ENCODE measurements at places on chromosomes 7 and 10. TPM values are rescaled to one million over a fixed set of nuclear protein-coding genes. Genes with fewer than 3 reads are reported as not detected.

DNA sequence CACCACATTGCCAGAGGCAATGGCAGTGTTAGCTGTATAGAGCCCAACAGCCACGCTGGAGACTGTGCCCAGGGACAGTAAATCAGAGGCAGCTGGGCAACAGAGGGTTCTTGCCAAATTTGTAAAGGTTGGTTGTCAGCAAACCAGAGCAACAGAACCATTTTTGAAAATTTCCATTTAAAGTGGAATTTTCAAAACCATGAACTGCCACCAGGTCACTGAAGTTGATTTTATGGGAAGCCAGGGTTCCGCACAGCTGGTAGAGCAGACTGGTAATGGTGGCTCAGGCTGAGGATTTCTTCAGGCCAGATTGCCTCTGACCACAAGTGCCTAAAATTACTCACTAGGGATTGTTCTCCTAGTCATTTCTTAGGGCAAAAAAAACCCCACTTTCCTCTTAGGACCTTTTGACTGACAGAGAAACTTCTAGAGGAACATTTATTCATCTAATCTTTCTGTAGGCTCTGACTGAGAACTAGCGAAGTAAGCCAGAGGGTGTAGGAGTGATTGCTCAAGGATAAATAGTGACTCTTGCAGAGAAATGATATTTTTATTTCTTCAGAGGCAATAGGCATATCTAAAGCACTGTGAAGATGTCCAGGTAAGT lies 342.4 kb downstream of the BBS9 start:
- no peaks in the 10 kb centered on the region for H3K36me3 ChIP-seq
- no peaks in the 10 kb centered on the region for H3K27me3 ChIP-seq
- no peak for DNase-seq
- no peak overlapping the region for H3K27ac ChIP-seq

DNA sequence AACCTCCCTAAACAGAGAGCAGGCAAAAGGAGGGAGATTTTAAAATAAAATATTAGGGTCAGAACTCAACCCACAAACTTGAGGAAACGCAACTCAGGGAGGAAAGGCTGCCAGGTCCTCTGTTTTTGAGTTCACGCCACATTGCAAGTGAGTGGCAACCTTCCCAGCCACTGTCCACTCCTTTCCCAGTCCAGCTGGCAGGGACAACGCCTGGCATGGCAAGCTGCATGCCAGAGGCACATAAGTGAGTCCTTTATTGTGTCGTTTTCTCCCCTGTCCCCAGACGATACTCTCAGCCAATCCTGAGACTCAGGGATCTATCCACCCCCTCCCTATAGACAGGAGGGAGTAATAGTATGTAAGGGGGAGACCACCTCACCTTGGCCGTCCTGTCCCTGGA lies 22.4 kb downstream of the FBXW4 start:
- H3K27ac ChIP-seq: no peak overlapping the region
- H3K27me3 ChIP-seq: no peaks in the 10 kb centered on the region
- H3K36me3 ChIP-seq: peaks cover 29% of the 10 kb centered on the region
- H3K4me1 ChIP-seq: peaks cover 3% of the 10 kb centered on the region

DNA sequence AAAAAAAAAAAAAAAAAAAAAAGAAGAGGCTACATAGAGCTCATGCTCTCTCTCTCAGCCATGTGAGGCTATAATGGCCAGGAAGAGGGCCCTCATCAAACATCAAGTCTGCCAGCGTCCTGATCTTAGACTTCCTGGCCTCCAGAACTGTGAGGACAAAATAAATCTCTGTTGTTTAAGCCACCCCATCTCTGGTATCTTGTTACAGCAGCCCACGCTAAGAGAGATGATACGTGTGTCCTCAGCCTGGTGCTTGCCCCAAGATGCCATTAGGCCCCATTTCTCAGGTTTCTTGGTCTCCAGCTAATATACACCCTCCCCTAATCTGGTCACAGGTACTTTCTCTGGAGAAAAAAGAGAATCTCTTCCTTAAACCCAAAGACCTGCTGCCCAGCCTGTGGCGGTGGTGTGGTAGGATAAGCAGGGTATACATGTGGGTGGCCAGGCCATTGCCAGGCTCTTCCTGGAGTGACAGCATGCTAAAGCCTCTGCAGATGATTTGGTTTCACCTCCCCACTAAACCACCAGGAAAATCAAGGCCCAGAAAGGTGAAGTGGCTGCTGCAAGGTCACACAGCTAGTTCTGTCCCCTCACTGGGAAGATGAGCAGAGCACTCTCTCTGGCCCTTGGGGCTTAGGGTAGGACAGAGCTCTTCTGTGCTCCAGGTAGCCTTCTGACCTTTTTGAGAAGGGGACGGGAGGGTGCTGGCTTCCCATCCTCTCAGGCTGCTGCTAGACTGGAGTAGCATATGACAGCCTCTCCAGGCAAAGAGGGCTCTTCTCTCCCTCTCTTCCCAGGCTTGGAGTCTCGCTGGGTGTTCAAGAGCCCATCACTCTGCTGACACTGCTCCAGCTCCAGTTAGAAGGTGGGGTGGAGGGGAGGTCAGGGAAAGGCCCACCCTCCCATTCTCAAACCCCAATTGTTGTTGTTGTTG lies 5.2 kb downstream of the SPOCK2 start:
- H3K27ac ChIP-seq: no peak overlapping the region
- peaks cover 5% of the 10 kb centered on the region for H3K4me1 ChIP-seq
- peaks cover 65% of the 10 kb centered on the region for H3K27me3 ChIP-seq
- no peaks in the 10 kb centered on the region for H3K36me3 ChIP-seq
- no peak for DNase-seq

DNA sequence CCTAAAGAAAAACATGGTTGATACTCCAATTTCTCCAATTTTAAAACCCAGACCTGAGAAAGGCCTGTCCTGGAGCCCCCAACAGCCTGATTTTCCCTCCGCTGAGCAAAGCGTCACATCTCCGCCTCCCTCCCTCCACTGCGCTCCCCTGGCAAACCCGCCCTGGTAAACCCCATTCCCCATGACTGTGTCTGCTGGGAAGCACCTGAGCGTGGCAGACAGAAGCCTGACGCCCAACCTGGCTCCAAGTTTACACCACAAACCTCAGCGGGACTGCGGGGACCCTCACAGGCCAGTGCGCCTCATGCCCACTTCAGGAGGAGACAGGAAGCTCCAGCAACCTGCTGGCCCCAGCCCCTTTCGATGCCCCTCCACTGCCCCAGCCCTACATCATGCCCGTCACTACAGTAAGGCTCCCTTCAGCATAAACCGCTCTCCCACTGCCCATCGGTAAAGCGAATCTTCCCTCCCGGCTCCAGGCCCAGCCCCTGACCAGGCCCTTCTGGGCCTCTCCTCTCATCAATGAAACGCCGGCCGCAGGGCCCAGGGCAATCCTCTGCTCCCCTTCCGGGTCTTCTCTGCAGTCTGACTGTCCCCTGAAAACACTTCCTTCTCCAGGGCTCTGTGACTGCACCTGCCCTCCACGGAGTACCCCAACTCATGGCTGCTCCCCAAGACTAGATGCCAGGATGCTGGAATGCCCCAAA lies 233.3 kb downstream of the MAD1L1 start:
- H3K27ac ChIP-seq: no peak overlapping the region
- DNase-seq: no peak
- no peaks in the 10 kb centered on the region for H3K27me3 ChIP-seq
- no peaks in the 10 kb centered on the region for H3K36me3 ChIP-seq
- no peak overlapping the region for H3K4me3 ChIP-seq

DNA sequence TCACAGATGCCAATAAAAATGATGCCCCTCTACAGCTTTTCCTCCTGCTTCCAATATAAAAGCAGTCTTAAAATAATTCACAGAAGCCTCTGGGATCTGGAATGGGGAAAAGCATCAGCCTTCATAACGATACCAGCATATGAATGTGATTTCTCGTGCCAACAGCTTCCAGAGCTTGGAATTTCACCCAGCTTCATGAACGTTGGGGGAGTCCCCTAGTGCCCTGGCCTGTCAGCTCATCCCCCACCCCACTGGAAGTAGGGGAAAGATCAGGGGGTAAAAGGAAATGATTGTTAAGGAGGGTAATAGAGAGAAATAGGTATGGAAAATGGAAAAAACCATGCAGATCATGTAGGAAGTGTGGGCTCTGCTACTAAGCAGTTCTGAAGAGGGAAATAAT lies 253.6 kb downstream of the INHBA start:
- no peaks in the 10 kb centered on the region for H3K36me3 ChIP-seq
- peaks cover 3% of the 10 kb centered on the region for H3K4me1 ChIP-seq
- no peak for DNase-seq
- no peak overlapping the region for H3K27ac ChIP-seq
- no peak overlapping the region for H3K4me3 ChIP-seq

GRCh38 chr7:46468753-46469356 lies 547.8 kb upstream of the IGFBP3 start:
- H3K36me3 ChIP-seq: no peaks in the 10 kb centered on the region
- H3K27me3 ChIP-seq: no peaks in the 10 kb centered on the region
- no peak overlapping the region for H3K27ac ChIP-seq

GRCh38 chr7:86846494-86847190 lies 202.9 kb downstream of the GRM3 start:
- no peaks in the 10 kb centered on the region for H3K36me3 ChIP-seq
- no peak for DNase-seq
- no peak overlapping the region for H3K27ac ChIP-seq
- no peaks in the 10 kb centered on the region for H3K4me1 ChIP-seq

DNA sequence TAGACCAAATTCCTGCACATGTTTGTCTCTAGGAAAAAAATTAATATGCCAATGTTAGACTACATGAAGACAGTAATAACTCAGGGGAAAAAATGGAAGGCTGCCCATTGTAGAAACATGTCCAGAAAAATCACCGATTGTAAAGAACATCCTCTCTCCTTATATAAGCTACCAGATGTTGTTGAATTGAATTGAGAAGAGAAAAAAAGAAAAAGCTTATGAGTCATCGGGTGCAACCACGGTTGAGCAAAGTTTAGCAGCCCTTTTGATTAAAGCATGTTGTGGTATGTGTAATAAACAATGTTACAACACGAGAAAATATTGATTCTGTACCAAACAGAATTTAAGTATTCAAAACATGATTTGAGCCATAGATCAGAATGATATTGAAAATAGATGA lies 102.3 kb upstream of the ARHGAP21 start:
- H3K4me3 ChIP-seq: no peak overlapping the region
- H3K27me3 ChIP-seq: no peaks in the 10 kb centered on the region
- H3K36me3 ChIP-seq: no peaks in the 10 kb centered on the region
- H3K4me1 ChIP-seq: peaks cover 2% of the 10 kb centered on the region
- peak; percentile 78 for DNase-seq
- no peak overlapping the region for H3K27ac ChIP-seq

GRCh38 chr10:123140983-123141390 lies 5.2 kb downstream of the HMX3 start:
- no peak for DNase-seq
- H3K36me3 ChIP-seq: no peaks in the 10 kb centered on the region
- peaks cover 2% of the 10 kb centered on the region for H3K4me1 ChIP-seq
- no peak overlapping the region for H3K4me3 ChIP-seq
- H3K27me3 ChIP-seq: peaks cover 99% of the 10 kb centered on the region

GRCh38 chr10:86815035-86815617 lies 58.7 kb downstream of the BMPR1A start:
- no peak overlapping the region for H3K4me3 ChIP-seq
- peaks cover 13% of the 10 kb centered on the region for H3K4me1 ChIP-seq
- no peaks in the 10 kb centered on the region for H3K27me3 ChIP-seq
- H3K27ac ChIP-seq: peak overlapping the region; percentile 13

DNA sequence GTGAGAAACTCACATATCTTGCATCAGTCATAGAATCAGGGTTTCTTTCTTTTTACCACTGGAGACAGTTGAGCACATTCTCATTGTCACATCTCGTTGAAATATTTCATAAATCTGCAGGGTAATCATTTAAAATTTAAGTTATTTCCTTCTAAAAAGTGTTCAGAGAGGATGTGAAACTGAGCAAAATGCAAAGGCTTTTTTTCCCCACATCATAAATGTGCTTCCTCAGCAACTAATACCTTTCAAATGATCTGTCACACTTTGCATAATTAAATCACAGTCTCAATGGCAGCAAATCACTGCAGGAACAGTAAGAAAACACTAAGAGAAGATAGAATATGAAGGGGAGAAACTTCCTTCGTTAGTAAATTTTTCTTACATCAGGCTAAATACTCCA lies 187.5 kb downstream of the EVX1 start:
- DNase-seq: no peak
- H3K4me3 ChIP-seq: no peak overlapping the region
- peaks cover 20% of the 10 kb centered on the region for H3K27me3 ChIP-seq
- no peak overlapping the region for H3K27ac ChIP-seq
- H3K4me1 ChIP-seq: peaks cover 2% of the 10 kb centered on the region

GRCh38 chr10:62587011-62587410 lies 212.8 kb downstream of the ZNF365 start:
- H3K27ac ChIP-seq: no peak overlapping the region
- peak; percentile 41 for DNase-seq
- peaks cover 18% of the 10 kb centered on the region for H3K4me1 ChIP-seq
- H3K36me3 ChIP-seq: no peaks in the 10 kb centered on the region
- H3K4me3 ChIP-seq: no peak overlapping the region

GRCh38 chr7:115005251-115005650 lies 83.4 kb downstream of the MDFIC start:
- H3K36me3 ChIP-seq: peaks cover 3% of the 10 kb centered on the region
- H3K27ac ChIP-seq: no peak overlapping the region
- no peak overlapping the region for H3K4me3 ChIP-seq
- H3K27me3 ChIP-seq: no peaks in the 10 kb centered on the region

DNA sequence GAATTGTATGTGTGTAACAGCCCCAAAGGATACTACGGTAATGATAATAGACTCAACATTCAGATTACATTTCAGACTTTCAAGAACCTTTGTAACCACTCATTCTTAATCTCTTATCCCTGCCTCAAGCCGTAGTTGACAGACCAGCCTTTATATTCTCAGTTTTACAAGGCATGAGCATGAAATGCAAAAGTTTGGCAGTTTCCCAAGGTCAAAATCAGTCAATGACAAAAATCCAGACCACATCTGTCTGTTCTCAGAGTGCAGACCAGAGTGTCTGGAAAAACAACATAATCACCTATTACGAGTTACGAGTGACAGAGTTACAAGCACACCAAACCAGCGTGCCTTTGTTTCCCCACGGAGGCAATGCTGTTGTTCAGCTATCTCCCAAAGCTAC lies 178.6 kb upstream of the LRGUK start:
- no peak overlapping the region for H3K27ac ChIP-seq
- H3K4me3 ChIP-seq: no peak overlapping the region
- no peaks in the 10 kb centered on the region for H3K36me3 ChIP-seq
- no peaks in the 10 kb centered on the region for H3K27me3 ChIP-seq
- H3K4me1 ChIP-seq: no peaks in the 10 kb centered on the region

Gene TASOR2
- total RNA-seq: 53.6 TPM

Gene USP6NL
- 11.9 TPM for total RNA-seq

Data from IMR-90 (cell line).